ENCODE measurements at places on chromosomes 11 and 22. TPM values are rescaled to one million over a fixed set of nuclear protein-coding genes. Genes with fewer than 3 reads are reported as not detected.

Gene TMEM126A
- total RNA-seq, result 38.1 TPM

Gene TEX54
- not detected for total RNA-seq

Gene SLC22A8
- total RNA-seq, result not detected

Gene LRRC74B
- total RNA-seq, result not detected

Gene BDNF
- 0.08 TPM for total RNA-seq

Gene RASSF10
- total RNA-seq, result 2.3 TPM

Gene C11orf21
- total RNA-seq, result not detected

Gene OR8G1
- not detected for total RNA-seq

Gene GAS2
- total RNA-seq, result 2.2 TPM

Gene PRR5L
- 14.8 TPM for total RNA-seq

Gene KRTAP5-9
- not detected for total RNA-seq
